Large intestine (tissue), 12 donors: ENCODE measurements at places on chromosomes 3 and 15. TPM values are rescaled to one million over a fixed set of nuclear protein-coding genes. Genes with fewer than 3 reads are reported as not detected.

DNA sequence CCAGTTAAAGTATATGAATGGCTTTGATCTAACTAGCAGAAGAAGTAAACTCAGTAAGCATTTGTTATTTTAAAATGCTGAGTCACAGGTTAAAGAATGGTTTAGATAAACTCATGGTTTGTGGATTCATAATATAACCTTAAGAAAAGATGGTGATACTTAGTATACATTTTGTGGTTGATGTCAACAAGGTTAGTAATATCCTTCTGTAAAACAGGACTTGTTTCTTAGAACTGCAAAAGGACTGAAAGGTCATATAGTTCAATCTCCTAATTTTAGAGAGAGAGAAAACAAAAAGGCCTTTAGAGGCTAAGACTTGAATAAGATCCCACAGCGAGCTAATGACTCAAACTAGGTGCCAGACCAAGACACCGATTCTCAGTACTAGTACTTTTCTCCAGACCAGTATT, 50.0 kb downstream of the STRIT1 start:
- H3K36me3 ChIP-seq: no peaks in the 10 kb centered on the region
- H3K4me1 ChIP-seq: no peaks in the 10 kb centered on the region
- DNase-seq: no peak
- no peak overlapping the region for H3K27ac ChIP-seq
- H3K4me3 ChIP-seq: no peak overlapping the region

The MBD4 gene
- polyA plus RNA-seq: 38.4 TPM

DNA sequence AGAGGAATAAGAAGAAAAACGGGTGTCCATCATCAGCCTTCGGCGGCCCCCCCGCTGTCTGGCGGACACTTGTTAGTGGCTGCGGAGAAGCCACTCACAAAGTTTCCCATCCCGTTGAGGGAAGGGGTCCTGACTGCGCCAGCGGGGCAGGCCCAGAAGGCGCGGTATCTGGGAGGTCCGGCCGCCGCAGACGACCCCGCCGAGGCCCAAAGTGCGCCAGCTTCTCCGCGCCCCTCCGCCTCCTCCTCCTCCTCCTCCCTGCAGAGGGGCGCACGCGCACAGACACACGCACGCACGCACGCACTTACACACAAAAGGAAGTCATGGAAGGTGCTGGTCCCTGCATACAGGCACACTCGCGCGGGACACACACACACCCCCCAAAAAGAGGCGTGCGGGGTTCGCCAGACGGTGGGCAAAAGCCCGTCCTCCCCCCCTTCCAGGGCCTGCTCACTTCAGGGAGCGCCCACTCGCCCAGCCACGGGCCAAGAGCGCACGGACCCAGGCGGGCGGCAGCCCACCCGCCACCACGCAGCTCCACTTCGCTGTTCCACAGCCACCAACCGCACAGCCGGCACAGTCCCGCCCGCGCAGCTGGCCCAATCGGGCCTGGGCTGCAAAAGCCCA, 18.0 kb downstream of the ZNF148 start:
- DNase-seq: peak; percentile 65

GRCh38 chr3:169822983-169823382, 10.3 kb upstream of the LRRC34 start:
- no peak overlapping the region for H3K4me3 ChIP-seq
- no peaks in the 10 kb centered on the region for H3K4me1 ChIP-seq
- no peak for DNase-seq
- H3K27ac ChIP-seq: no peak overlapping the region

DNA sequence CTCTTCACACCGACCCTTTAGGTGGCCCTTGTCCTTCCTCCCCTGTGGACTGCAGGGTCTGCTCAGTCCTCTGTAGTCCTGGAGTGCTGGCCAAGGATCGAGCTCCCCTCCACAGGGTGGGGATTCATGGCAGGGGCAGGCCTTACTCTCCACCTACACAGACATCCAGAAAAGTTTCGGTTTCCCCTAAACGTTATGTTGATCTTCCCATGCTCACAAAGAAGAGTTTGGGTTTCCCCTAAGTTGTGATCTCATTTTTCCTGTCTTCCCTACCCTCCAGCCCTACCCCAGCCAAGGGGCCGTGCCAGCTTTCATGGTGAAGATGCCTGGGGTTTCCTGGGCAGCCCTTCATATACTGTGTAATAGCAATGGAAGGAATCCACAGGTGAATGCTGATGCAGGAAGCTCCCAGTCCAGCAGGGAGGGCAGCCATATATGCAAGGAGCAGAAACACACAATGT, 10.3 kb downstream of the STOML1 start:
- H3K36me3 ChIP-seq: peaks cover 6% of the 10 kb centered on the region
- peaks cover 20% of the 10 kb centered on the region for H3K4me1 ChIP-seq
- H3K27ac ChIP-seq: peak overlapping the region; percentile 82
- no peak overlapping the region for H3K4me3 ChIP-seq
- H3K27me3 ChIP-seq: no peaks in the 10 kb centered on the region

DNA sequence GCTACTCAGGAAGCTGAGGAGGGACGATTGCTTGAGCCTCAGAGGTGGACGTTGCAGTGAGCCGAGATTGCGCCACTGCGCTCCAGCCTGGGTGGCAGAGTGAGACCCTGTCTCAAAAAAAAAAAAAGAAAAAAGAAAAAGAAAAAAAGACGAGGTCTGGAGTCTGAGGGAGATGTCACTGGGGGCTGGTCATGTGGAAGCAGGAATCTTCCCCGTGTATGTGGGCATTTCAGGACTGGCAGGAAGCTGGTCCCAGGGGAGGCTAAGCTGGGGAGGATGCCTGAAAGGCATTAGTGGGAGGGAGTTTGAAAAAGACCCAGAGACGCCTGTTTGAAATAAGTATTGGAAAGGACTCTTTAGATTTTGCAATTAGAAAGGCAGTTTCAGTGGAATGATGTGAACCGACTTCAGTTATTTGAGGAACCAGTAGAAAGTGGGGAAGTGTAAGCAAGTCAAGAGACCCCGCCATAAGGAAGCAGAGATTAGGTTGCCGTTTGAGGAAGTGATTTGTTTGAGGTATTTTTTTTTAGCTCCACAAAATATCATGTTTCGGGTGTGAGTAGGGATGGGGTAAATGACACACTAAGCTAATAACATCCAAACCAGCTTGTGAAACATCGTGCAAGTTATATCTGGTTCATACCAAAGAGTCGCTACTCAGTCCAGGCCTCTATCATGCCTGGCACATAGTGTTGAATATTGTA, 55.5 kb downstream of the ST6GAL1 start:
- H3K4me1 ChIP-seq: no peaks in the 10 kb centered on the region
- H3K4me3 ChIP-seq: no peak overlapping the region
- DNase-seq: no peak
- H3K27ac ChIP-seq: no peak overlapping the region
- no peaks in the 10 kb centered on the region for H3K27me3 ChIP-seq

The ISL2 gene
- 2.6 TPM for polyA plus RNA-seq

DNA sequence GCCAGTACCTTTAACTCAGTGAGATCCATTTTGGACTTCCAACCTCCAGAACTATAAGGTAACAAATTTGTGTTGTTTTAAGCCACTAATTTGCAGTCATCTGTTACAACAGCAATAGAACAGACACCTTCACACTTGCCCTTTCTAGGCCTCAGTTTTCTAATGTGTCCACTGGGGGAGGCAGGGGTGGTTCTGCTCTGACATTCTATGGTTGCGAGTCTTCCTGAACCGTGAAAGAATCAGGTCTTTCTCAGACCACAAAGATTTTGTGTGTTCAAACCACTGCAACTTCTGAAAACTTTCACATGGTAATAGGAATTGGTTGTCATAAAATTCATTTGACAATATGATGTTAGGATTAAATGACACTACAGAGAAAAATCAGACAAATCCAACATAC, 26.8 kb upstream of the CSTA start:
- H3K27ac ChIP-seq: no peak overlapping the region
- H3K27me3 ChIP-seq: no peaks in the 10 kb centered on the region
- H3K36me3 ChIP-seq: no peaks in the 10 kb centered on the region
- no peaks in the 10 kb centered on the region for H3K4me1 ChIP-seq

The AADACL2 gene
- polyA plus RNA-seq: 0.01 TPM

The CSNK1G1 gene
- 11.9 TPM for polyA plus RNA-seq

The BTLA gene
- 1.0 TPM for polyA plus RNA-seq

The RARB gene
- polyA plus RNA-seq: 9.1 TPM

DNA sequence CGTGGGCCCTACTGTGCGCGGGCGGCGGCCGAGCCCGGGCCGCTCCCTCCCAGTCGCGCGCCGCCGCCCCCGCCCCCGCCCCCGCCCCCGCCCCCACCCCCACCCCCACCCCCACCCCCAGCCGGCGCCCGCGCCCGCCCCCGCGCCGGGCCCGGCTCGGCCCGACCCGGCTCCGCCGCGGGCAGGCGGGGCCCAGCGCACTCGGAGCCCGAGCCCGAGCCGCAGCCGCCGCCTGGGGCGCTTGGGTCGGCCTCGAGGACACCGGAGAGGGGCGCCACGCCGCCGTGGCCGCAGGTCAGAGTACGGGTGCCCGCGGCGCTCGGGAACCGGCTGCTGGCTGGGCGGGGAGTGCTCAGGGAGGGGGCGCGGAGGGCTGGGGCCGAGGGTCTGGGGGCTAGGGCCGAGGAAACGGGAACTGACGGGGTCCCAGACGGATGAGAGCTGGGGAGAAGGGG, 1.1 kb upstream of the PPARG start:
- peak overlapping the region; percentile 19 for H3K27ac ChIP-seq
- H3K27me3 ChIP-seq: peaks cover 13% of the 10 kb centered on the region
- DNase-seq: peak; percentile 66
- H3K4me1 ChIP-seq: peaks cover 2% of the 10 kb centered on the region
- peak overlapping the region; percentile 84 for H3K4me3 ChIP-seq
- no peaks in the 10 kb centered on the region for H3K36me3 ChIP-seq

GRCh38 chr3:112038863-112039262, 4.3 kb downstream of the TMPRSS7 start:
- no peak overlapping the region for H3K4me3 ChIP-seq
- no peaks in the 10 kb centered on the region for H3K36me3 ChIP-seq
- no peak for DNase-seq
- no peak overlapping the region for H3K27ac ChIP-seq
- peaks cover 2% of the 10 kb centered on the region for H3K4me1 ChIP-seq

DNA sequence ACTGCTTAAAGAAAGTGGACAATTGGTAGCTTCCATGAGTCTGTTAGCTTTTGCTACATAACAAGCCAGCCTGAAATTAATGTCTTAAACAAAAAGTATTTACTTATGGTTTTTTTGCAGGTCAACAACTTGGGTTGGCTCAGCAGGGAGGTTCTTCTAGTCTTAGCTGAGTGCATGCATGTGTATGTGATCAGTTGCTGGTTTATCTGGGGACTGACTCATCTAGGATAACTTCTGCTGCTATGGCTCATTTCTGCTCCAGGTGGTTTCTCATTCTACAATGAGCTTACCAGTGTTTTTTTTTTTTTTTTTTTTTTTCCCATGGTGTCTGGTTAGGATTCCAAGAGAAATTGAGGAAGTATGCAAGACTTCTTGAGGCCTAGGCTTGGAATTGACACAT, 244.7 kb downstream of the NSUN3 start:
- H3K4me3 ChIP-seq: no peak overlapping the region
- no peak overlapping the region for H3K27ac ChIP-seq
- peaks cover 17% of the 10 kb centered on the region for H3K4me1 ChIP-seq
- no peaks in the 10 kb centered on the region for H3K27me3 ChIP-seq

- no peaks in the 10 kb centered on the region for H3K36me3 ChIP-seq
- H3K4me3 ChIP-seq: no peak overlapping the region
- no peak for DNase-seq
- no peak overlapping the region for H3K27ac ChIP-seq
- H3K4me1 ChIP-seq: no peaks in the 10 kb centered on the region
Measured at GRCh38 chr15:71628988-71629770, 181.2 kb upstream of the NR2E3 start.

- H3K27ac ChIP-seq: no peak overlapping the region
- peak; percentile 37 for DNase-seq
- H3K4me1 ChIP-seq: peaks cover 24% of the 10 kb centered on the region
- H3K4me3 ChIP-seq: no peak overlapping the region
- no peaks in the 10 kb centered on the region for H3K27me3 ChIP-seq
Measured at GRCh38 chr3:111852540-111852939, 6.5 kb upstream of the PHLDB2 start.

DNA sequence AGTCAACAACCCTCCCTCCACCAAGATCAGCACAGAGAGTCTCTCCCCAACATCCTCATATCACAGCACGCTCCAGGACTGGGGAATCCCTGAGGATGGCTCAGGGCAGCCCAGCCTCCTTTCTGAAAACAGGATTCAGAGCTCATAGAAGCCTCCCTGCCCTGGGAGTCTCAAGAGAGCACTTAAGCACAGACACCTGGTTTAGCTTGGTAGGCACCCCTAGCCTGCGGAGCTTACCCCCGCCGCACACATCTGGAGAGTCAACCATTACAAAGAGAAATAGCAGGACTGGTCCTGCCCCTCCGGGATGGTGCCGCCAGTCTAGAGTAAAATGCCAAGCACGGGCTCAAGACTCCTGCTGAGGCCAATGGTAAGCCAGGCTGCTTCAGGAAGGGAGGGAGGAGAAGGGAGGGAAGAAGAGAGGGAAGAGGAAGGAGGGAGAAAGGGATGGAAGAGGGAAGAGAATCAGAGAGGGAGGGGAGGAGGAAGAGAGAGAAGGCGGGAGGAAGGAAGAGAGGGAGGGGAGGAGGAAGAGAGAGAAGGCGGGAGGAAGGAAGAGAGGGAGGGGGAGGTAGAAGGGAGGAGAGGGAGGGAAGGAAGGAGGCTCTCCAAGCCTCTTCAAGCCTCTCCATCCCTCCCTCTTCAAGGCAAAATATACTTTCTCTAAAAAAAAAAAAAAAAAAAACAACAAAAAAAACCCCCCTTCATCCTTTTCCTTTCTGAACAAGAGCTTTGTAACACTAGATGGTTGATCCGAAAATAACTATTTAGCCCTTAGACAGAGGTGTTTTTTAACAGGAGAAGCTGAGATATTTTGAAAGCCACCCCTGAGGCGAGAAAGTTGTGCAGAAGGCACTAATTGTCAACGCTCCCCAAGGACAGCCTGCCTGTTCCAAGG, 278.6 kb upstream of the TLE3 start:
- H3K27me3 ChIP-seq: peaks cover 32% of the 10 kb centered on the region
- H3K27ac ChIP-seq: no peak overlapping the region
- no peak for DNase-seq
- no peak overlapping the region for H3K4me3 ChIP-seq
- no peaks in the 10 kb centered on the region for H3K36me3 ChIP-seq
- H3K4me1 ChIP-seq: no peaks in the 10 kb centered on the region

DNA sequence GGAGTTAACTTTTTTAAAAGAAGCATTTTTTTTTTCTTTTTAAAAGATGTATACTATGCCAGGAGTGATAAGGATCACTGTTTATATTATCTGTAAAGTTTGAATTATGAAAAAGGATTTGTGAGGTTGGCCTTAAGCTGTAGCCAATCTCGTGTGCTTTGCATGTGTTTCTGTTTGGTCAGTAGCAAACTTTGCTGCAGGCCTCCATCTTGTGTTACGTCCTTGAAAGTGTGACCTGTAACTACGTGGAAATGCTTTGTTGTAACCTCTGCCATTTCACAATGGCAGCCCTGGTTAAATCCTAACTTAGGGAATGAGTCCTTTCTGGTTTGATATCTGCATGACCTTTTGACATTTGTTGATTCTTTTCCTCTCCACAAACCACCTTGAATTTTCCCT, 1345.6 kb downstream of the NSUN3 start:
- no peaks in the 10 kb centered on the region for H3K4me1 ChIP-seq
- H3K27ac ChIP-seq: no peak overlapping the region
- H3K27me3 ChIP-seq: no peaks in the 10 kb centered on the region
- H3K4me3 ChIP-seq: no peak overlapping the region
- H3K36me3 ChIP-seq: no peaks in the 10 kb centered on the region

- DNase-seq: no peak
- peaks cover 6% of the 10 kb centered on the region for H3K4me1 ChIP-seq
- H3K27ac ChIP-seq: no peak overlapping the region
Measured at GRCh38 chr15:42082823-42083604, 11.3 kb downstream of the PLA2G4D start.

The LIPC gene
- 0.25 TPM for polyA plus RNA-seq

The ICE2 gene
- 41.1 TPM for polyA plus RNA-seq

- DNase-seq: no peak
- H3K27me3 ChIP-seq: no peaks in the 10 kb centered on the region
- no peaks in the 10 kb centered on the region for H3K4me1 ChIP-seq
Measured at GRCh38 chr3:133152056-133152455, 113.9 kb downstream of the TMEM108 start.
